ENCODE measurements at places on chromosomes 16 and 17.

GRCh38 chr16:53882310-53882709, 178.4 kb downstream of the FTO start:
- DNase-seq: no peak

- DNase-seq: no peak
Measured at GRCh38 chr17:45320349-45320930, 3.6 kb upstream of the MAP3K14 start.

- DNase-seq: no peak
Measured at GRCh38 chr17:21039839-21040575, 2.8 kb downstream of the USP22 start.

DNA sequence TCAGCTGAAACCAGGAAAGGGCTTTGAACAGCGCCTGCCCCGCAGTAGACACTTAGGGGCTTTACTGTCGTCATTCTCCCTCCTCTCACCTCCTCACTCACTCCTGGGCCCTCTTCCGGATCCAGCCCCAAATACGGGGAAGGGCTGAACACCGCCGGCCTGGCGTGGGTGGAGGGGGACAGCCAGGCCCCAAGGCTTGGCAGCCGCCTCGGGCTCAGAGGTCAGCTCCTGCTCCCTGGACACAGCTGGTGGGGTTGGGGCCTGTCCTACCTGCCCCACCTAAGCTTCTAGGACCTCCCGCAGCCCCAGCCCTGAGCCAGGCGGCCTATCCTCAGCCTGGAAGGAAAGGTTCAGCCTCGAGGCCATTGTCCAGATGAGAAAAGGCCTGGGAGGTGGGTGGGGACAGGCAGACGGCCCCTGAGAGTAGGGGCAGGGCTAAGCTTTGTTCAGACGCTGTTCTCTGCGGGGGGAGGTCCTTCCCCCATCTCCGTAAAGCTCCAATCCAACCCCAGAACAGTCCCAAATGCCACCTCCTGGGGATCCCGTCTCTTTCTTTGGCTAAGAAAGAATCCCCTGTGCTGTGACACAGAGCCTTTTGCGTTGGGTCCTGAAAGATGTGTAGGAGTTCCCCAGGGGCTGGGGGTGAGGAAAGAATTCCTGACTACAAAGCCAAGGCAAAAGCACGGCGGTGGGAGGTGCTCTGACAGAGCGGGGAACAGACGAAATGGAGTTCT, 881 bp upstream of the LLGL1 start:
- DNase-seq: no peak

DNA sequence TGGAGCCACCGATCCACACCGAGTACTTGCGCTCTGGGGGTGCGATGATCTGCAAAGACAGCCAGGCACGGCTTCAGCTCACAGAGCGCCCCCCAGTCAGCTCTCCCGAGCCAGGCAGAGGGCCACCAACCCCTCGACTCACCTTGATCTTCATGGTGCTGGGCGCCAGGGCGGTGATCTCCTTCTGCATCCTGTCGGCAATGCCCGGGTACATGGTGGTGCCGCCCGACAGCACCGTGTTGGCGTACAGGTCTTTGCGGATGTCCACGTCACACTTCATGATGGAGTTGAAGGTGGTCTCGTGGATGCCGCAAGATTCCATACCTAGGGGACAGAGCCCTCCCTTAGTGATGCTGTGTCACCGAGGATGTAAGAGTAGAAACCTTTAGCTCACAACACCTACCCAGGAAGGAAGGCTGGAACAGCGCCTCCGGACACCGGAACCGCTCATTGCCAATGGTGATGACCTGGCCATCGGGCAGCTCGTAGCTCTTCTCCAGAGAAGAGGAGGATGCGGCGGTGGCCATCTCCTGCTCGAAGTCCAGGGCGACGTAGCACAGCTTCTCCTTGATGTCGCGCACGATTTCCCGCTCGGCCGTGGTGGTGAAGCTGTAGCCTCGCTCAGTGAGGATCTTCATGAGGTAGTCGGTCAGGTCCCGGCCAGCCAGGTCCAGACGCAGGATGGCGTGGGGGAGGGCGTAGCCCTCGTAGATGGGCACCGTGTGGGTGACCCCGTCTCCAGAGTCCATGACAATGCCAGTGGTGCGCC, 1.6 kb downstream of the ACTG1 start:
- DNase-seq: peak; percentile 68

- DNase-seq: no peak
Measured at GRCh38 chr17:79574108-79574507, 36.7 kb downstream of the RBFOX3 start.

- no peak for DNase-seq
Measured at GRCh38 chr17:52751051-52751450, 592.5 kb upstream of the CA10 start.

DNA sequence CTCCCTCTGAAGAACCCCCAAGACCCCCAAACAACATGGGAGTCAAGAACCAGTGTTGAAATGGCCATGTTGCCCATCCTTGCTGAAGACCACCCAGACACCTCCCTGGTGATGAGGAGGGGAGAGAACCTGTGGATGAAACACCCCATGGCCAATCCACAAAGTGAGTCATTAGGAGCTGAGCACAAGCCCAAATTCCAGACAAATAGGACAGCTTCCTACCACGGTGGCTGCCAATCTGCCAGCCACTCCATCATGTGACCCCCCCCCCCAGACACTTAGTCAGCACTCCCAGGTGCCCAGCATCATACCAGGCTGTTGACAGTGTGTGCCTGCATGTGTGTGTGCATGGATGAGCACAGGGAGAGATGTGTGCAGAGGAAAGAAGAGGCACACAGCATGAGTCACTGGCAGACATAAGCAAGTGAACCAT, 26.4 kb upstream of the RPL38 start:
- DNase-seq: no peak

- no peak for DNase-seq
Measured at GRCh38 chr16:31064882-31065461, 9.1 kb downstream of the ZNF668 start.

DNA sequence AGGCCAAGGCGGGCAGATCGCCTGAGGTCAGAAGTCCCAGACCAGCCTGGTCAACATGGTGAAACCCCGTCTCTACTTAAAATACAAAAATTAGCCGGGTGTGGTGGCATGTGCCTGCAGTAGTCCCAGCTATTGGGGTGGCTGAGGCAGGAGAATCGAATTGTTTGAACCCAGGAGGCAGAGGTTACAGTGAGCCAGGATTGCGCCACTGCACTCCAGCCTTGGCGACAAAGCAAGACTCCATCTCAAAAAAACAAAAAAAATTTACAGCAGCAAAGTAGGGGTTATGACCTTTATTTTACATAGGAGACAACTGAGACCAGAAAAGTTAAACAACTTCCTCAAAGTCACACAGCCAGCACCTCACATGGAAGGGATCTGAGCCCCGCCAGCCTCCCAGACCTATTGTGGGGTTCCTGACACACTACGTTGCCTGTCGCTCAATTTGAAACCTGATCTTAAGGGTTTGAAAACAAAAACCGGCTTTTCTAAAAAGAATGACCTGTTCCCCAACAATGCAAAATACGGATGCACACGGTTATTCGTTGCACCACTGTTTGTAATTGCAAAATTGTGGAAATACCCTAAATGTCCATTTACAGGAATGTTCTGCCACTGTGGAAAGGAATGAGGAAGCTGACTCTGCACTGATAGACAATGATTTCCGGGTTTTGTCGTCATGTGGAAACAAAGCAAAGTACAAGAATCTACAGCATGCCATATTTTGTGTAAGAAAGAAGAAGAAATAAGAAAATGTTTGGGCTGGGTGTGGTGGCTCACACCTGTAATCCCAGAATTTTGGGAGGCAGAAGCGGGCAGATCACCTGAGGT, 77.2 kb downstream of the CNGB1 start:
- DNase-seq: no peak

DNA sequence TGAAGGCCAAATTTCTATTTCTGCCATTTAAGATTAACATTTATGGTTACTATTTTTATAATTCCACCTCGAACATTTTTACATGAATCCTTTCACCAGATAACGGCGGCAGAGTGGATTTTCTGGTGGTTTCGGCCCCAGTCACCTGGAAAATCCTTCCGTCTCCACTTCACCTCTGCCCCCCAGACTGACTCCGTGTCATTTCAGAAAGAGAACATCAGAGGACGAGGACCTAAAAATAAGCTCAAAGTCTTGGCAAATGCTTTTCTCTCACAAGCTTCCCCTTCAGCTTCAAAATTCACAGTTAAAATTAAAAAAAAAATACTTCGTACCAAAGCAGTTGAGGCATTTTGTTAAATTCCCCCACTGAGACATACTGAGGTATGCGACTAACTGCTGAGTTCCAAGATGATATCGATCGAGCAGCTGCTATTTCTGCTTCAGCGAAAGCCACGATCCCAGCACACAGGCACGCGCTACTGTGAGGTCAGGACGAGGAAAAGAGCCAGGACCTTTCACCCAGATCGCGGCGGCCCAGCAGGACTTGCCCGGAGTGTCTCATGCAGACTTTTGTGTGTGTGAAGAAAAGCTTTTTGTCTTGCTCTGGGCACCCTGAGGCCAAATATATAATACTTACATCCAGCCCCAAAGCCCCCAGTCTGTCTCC, 36.8 kb downstream of the ASPA start:
- no peak for DNase-seq

GRCh38 chr16:77555791-77556190, 121.0 kb upstream of the ADAMTS18 start:
- DNase-seq: no peak

GRCh38 chr16:19997734-19998133, 76.0 kb downstream of the GPR139 start:
- DNase-seq: no peak

DNA sequence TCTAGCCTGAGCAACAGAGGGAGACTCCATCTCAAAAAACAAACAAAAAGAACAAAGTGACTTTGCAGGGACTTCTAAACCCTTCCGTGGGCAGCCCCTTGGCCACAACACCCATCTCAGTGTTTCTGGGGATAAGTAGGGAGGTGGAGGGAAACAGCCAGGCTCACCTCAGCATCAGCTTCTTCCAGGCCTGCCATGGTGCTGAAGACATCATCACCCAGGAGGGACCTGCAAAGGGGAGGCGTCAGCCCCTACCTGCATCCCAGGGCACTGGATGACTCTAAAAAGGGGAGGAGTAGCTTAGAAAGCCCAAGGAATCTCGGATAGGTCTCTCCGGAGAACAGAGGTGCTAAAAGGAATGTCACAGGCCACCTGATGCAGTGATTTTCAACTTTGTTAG, 9.8 kb downstream of the FBF1 start:
- DNase-seq: no peak

GRCh38 chr17:59002848-59003247, 103.8 kb downstream of the TRIM37 start:
- DNase-seq: no peak

DNA sequence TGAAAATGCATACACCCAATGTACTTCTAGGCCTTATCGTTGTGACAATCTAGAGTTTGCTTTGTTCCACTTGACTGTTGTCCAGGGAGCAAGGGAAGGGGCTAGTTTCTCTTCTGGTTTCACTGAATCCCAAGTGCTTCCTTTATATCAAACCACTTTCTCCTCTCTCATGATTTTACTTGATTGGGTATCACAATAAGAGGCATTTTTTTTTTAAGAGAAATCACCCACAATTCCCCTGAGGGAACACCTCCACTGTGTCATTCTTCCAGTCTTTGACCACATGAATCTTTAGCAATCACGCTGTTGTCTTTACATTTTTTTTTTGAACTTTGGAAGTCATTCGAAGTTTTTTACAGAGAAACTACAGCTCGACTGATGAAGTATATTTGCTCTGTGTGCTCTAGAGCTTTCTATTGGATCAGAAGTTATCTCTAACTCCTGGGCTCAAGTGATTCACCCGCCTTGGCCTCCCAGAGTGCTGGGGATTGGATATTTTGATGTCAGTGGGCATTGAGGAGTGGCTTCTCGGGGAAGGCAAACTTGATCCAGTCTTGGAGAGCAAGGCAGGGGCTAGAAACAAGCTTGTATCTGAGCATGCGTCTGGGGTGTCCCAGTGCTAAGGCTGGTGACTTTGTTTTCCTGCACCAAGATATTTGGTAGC, 3.0 kb downstream of the CDH1 start:
- DNase-seq: no peak

GRCh38 chr17:82869536-82869935, 29.7 kb upstream of the ZNF750 start:
- DNase-seq: no peak
